ENCODE measurements at places on chromosomes 3 and 15.

GRCh38 chr15:67730135-67730534 lies 95.2 kb upstream of the SKOR1 start:
- no peak for DNase-seq

DNA sequence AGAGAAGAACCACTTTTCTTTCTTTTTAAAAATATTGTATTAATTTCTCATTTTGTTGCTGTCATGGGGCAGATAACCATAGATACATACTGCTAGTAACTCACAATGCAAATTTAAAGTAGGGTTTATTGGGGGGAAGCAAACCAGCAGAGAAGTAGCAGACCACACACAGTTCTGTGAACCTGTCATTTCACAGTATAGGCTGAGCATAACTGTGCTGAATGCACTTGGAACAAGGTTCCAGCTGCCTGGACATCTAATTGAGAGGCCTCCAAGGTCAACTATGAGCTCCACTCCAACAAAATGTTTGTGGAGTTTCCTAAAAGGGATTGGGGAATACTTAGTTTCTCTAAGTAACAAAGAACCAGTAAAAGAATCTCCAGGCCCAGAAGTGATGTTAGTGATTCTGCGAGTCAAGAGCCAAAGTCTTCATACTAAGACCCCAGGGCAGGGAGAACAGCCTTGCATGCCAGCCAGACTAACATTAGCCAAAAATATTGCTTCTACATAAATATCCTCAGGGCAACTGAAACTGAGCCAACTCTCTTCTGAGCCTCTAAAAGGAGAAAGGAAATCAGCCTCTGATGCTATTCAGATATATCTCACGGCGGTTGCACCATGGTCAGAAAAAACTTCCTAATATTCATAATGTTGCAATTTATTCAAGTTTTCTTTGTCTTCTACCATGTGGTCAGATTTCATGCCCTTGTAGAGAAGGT lies 856.4 kb upstream of the ALCAM start:
- no peak for DNase-seq

- no peak for DNase-seq
These were observed 6.4 kb downstream of the OPA1 start for GRCh38 chr3:193599393-193599792.

GRCh38 chr15:90912770-90913075 lies 9.6 kb downstream of the MAN2A2 start:
- no peak for DNase-seq

DNA sequence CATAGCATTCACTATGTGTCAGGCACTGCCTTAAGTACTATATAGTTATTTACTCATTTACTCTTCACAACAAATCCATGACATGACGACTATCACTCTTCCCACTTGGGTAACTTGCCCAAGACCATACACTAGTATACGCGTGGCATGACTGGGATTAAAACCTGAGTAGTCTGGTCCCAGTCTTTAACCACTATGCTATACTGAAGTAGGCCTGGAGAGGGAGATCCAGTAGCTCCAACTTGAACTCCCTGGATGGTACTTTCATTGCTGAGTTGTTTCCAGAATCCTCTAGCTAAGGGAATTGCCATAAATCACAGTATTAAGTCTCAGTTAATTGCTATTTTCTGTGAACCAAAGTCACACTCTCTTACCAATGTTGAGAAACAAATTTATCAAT lies 116.2 kb upstream of the LSAMP start:
- DNase-seq, result no peak

- DNase-seq, result no peak
These were observed 10.3 kb downstream of the LINGO1 start for GRCh38 chr15:77622209-77622933.

- no peak for DNase-seq
These were observed 19.6 kb downstream of the NR1D2 start for GRCh38 chr3:23964537-23965235.

DNA sequence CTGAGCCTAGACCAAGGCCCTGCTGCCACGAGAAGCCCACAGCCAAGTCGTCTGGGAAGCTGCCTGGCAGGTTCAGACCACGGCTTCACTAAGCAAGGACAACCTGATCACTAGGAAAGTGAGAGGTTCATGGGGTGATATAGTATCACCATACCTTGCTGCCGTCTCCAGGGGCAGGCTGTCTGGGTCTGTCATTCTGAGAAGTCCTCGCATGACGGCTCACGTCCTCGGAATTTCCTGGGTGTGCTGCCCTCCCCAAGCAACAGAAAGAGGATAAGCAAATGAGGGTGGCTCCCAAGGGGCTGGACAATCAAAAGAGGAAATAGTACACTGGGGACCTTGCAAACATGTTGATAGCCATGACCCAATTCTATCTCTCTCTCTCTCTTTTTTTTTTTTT lies 207.4 kb upstream of the IGF1R start:
- DNase-seq, result no peak

GRCh38 chr3:197007953-197008352 lies 21.7 kb downstream of the MELTF start:
- no peak for DNase-seq
